ENCODE measurements at places on chromosomes 2 and 18.
A peak's percentile ranks its signal among the peaks of the same experiment; 100 is the strongest.

DNA sequence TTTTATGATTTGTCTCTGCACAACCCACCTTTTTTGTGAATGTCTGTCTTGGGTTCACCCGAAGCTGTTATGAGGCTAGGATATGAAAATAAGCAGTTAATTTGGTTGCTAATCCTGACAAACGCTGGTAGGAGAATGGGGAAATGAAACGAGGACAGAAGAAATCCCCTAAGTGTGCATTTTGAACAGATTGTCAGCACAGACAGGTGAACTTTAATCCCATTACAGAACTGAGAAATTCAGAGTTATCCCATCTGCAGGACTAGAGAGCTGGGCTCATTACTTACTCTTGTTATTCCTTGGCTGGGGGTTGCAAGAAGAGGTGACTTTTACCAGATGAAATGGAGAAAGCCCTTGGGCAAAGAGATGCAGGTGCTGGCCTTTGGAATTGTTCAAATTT, 123.3 kb upstream of the NYAP2 start:
- DNase-seq = no peak

GRCh38 chr18:64707052-64707451, 558.2 kb upstream of the LINC00305 start:
- no peak for DNase-seq

DNA sequence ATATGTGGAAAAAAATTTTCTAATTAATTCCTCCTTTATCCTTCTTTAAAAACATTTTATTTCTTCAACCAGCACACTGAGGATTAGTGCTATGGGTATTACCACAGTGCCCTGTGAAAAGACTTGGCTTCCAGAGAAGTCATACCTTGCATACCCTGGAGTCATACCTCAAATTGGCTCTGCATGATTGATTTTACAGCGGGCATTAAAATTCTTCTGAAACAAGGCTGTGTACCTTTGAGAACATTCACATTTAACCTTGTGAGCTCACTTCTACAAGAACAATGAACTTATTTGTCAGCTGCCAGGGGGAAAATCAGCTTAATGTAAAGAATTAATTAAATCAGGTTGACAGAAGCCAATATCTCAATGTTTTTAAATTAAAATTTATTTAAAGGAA, 44.6 kb downstream of the SLC35F5 start:
- DNase-seq = no peak

- no peak for DNase-seq
These were observed 4.3 kb downstream of the SIX3 start for GRCh38 chr2:44945676-44946371.

DNA sequence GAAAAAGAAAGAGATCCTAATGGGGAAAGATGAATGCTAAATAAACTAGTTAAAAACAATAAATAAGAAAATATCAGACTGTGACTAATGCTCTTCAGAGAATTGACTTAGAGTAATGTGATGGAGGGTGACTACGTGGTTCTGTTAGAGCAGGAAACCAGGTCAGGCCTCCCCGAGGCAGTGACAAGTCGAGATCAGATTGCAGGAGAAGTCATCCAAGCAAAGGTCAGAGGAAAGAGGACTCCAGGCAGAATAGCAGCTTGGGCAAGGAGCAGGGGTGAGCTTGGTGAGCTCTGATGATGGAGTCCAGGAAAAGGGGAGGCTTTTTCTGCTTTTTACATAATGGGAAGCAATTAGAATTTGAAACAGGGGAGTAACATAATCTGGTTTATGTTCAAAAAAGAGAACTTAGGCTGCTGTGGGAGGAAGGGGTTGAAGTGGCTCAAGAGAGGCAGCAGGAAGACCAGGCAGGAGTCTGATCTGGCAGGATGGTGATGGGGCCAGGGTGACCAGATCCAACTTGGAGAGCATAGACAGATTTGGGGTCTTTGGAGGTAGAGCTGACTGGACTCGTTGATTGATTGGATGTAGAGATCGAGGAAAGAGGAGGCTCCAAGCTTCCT, 27.3 kb upstream of the ITGB6 start:
- no peak for DNase-seq

- no peak for DNase-seq
These were observed 2.4 kb upstream of the RIF1 start for GRCh38 chr2:151407281-151407680.

- no peak for DNase-seq
These were observed 1568.6 kb upstream of the NXPH2 start for GRCh38 chr2:140348826-140349225.

GRCh38 chr2:176514805-176515500, 245.7 kb downstream of the MTX2 start:
- no peak for DNase-seq

DNA sequence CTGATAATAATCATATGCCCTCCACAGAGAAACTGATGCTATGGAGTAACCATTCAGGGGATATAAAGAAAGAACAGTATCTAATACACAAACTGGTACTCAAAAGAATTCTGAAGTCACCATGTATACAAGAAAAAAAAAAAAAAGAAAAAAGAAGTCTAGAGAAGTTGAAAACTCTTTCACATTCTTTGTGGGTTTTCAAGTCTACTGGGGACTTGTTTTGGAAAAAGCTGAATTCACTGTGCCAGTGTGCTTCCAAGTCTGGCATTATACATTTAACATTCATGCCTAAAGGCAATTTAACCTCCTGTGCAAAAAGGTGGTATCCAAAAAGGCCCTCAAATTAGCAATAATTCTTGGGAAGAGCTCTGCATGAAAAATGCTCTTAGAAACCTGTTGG, 94.8 kb upstream of the ITGB6 start:
- no peak for DNase-seq

GRCh38 chr2:121284463-121285449, at the start of gene TFCP2L1:
Gene TFCP2L1 (minus strand): TSS chr2:121285202. CDS start chr2:121285109, 93 bp downstream.
- no peak for DNase-seq

DNA sequence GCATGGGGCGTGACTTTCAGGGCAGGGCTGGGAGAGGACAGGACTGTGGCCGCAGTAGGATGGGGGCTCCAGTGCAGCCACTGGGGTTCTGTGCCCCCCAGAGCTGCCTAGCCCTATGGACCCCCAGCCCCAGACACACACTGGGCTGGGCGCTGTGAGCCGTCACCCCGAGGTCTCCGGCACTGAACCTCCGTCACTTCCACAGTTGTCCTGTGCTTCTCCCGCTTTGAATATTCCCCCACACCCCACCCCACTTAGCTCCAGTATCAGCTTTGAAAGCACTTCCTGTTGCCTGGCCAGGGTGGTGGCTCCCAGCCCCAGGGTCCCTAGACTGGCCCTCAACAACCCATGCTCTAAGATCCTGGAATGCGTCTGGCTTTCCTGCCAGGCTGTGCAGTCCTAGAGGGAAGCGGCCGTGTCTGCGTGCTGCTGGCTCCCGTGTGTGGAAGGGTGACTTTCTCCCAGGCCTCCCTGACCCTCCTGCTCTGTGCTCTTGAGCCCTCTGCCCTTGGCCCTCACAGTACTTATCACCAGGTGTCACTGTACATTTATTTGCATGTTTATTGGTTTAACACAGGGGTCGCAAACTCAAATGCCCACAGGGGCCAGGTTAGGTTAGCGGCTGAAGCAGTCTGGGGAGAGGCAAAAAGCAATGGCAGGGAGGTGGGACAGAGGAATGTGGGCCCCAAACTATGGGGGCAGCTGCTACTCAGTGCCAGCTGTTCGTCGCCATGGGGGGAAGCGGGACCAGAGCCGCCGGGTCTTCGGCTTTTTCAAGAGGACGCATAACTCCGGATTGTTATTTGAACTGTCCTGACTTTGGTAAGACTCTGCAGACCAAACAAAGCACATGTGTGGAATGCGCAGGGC, 9.9 kb downstream of the OBSL1 start:
- DNase-seq = no peak

GRCh38 chr18:79366177-79367094, 29.3 kb upstream of the NFATC1 start:
- DNase-seq = no peak

DNA sequence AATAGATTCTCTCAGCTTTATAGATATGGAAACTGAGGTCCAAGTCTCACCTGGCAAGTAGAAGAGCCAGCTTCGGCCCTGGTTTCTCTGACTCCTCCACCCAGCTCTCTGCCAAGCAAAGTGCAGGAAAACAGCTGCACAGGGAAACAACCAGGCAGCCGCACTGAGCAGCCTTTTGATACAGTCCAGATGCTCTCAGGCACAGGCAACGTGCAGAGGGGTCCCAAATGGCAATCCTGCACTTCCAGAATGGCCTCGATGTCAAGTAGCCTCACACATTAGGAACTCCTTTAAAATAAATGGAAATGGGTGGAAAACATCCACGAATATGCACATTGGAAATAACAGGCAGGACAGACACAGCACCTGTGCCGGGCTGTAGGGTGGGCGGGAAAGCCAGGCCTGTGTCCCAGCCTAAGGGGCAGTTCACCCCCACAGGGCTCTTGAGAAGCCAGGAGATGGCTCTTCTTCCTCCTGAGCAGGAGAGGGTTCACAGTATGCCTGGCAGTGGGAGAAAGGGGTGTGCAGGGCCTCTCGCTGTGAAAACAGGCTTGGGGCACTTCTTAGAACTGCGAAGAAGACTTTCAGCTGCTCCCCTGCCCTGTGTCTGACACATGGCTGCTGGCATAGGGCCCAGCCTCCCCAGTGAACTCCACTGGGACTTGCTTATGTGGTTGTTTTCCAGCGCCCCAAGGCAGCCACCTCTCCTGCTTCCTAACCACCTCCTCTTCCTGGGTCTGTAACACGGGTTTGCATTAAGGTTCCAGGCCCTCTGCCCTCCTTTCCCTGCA, 63.9 kb upstream of the TUBA3E start:
- DNase-seq = no peak

DNA sequence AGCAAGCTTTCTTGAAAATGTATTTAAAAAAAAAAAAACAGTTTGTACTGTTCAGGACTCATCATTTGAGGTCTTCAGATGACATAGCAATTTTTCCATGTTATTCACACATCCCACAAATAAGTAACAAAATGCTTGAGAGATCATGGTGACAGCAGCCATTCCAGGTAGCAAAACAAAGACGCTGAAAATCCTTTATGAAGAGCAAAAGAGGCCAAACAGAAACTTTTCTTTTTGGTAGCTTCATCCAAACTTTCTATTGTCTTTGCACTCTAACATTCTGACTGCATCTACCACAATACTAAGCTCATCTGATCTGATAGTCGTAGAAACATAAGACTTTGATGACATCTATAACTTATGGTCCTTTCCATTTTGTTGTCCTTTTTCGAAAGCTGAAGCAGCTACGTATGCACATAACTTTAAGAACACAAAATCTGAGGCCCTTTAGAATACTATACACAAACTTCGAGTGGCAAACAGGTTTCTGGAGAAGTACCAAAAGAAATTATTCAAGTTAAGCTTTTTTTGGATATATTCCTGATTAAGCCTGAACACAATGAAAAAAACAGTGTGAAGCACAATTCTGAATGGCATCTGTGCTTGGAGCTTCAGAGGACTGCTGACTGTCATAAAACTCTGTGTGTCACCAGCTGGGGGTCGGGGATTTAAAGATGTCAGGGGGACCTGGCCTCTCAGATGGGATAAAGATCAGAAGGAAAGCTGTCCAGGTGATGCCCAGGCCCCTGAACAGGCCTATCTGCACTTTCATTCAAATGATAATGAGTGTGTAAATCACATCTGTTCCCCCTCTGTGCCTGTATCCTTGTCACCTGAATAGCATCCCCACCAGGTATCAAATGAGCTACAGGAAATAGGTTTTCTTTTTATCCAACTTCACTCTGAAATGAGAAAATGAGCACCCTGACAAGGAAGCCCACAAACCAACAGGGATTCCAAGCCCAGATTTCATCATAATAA, 75.8 kb downstream of the ZEB2 start:
- no peak for DNase-seq

- DNase-seq = peak; percentile 42
These were observed 680 bp downstream of the DTNB start for GRCh38 chr2:25672494-25673299.

DNA sequence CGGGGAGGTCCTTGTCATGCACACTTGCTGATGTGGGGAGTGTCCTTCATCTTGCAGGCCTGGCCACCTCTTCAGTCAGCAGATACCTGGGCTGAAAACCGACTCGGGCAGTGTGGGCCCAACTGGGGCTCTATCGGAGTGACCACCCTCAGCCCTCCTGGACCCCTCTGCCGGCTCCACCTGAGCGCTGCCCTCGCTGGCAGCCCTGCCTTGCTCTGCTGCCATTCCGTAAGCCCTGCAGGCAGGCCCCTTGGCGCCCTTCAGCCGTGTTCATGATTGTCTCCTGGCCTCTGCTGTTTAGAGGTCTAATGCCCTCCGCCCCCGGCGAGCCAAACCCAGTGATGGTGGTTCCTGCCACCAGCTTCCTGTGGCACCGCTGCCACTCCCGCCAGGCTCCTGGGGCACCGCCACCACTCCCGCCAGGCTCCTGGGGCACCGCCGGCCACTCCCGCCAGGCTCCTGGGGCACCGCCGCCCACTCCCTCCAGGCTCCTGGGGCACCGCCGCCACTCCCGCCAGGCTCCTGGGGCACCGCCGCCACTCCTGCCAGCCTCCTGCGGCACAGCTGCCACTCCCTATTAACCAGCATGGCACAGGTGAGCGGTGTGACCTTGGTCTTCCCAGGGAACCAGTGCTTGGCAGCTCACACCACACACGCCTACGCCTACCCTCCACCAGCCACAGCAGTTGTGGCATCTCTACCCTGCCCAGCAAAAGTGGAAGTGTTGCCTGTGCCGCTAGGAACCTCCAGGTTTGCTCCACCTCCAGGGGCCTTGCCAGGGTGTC, 15.9 kb downstream of the CAPN10 start:
- no peak for DNase-seq

- DNase-seq = peak; percentile 81
These were observed 1.2 kb downstream of the MEX3C start for GRCh38 chr18:51196118-51196810.

- DNase-seq = no peak
These were observed 1102.1 kb upstream of the KLHL29 start for GRCh38 chr2:22282916-22283315.

DNA sequence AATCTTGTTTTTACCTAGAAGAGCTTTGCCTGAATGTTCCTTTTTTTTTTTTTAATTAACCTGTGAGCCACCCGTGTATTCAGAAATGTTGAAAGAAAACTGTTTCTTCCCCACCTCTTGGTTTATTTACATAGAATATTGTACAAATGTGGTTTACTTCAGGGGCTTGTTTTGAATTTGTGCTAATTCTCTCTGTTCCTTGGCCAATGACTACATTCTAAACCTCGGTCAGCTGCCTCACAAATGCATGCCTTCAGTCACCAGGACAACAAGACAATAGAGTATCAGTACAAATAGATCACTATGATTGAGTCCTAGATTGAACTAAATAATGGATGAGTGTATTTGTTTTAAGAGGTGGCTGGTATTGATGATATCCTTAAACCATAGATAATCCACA, 36.0 kb downstream of the AGFG1 start:
- no peak for DNase-seq

GRCh38 chr18:23661735-23662308, 889 bp downstream of the ANKRD29 start:
- no peak for DNase-seq

DNA sequence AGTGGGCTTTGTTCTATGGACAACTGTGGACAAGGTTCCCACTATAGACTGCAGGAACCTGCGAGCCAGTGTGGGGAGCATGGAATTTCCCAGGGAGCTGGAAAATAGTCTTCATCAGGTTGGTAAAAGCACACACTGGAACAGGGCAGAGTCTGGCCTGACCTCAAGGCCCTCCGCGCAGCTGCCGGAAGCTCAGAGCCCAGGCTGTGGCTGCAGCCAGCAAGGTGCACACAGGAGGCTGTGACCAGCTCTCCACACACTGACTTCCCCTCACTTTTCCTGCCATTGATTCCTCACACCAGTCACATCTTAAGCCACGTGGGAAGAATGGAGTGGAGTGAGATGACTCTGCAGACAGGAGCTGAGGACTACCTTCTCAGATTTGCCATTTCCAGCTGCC, 19.1 kb downstream of the MAL start:
- no peak for DNase-seq

- no peak for DNase-seq
These were observed 49.3 kb downstream of the CD8B2 start for GRCh38 chr2:106536490-106536889.

- no peak for DNase-seq
These were observed 16.9 kb upstream of the ZNF804A start for GRCh38 chr2:184581391-184581790.

All from NK-92 treated with Interleukin-12 subunit alpha and Interleukin-12 subunit beta, amount 100 ng/mL, for 24 hours (cell line).